ENCODE measurements at places on chromosomes 3 and 15.

GRCh38 chr3:153469162-153469561, 307.1 kb downstream of the RAP2B start:
- DNase-seq, result no peak

DNA sequence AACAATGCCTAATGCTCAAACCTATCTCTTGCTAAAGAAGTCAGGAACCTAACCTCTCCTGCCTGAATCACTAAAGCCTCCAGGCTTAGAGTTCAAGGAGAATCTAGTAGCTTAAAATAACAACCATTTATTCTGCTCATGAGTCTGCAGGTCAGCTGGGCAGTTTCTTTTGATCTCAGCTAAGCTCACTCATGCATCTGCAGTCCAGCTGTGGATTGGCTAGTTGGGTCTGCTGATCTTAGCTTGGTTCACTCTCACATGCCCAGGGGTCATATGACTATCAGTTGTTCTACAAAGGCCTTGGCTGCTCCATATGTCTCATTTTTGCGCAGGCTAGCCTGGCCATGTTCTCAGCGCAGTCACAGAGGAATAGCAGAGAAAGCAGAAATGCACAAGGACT, 109.2 kb upstream of the STT3B start:
- DNase-seq, result no peak

DNA sequence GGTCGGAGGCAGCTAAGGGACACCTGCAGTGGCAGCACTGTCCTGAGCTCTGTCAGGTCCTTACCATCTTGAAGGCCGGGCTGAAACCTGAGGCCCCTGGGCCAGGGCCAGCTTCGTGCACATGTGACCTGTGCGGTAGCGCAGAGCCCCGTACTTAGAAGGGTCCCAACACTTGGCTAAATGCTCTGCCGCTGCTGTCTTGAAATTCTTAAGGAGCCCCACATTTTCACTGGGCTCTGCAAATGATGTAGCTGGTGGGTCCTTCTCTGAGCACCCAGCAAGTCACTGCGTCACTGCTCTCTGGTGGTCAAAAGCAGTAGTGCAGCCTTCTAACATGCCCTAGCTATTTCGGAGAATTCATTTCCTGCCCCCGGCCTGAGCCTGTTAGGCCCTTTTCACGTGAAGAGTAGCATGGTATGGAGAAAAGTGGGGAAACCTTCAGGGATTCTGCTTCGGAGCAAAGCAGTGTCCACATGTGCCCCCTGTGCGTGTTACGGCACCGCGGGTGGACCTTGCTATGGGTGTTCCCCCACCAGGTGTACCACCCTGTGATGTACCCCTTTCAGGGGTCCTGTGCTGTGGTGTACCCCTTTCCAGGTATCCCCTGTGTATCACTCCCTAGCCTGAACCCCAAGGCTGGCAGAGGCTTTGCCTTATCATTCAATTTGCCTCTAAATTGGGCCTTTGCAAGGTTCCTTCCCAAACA, 79.7 kb downstream of the TMEM266 start:
- DNase-seq, result peak; percentile 70

DNA sequence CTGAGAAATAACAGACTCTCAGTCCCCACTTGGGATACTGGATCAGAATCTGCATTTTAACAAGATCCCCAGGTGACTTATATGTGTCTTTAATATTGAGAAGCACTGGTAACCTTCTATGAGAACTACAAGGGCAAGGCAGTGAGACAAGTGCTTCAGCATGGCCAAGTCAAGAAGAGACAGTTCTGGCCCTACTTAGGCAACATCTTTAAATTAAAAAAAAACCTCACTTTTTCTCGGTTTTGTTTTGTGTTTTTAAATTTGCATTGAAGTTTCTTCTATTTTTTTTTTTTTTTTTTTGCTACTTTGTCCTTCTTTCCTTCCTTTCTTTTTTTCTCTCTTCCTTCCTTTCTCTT, 42.5 kb upstream of the SPTSSB start:
- no peak for DNase-seq

GRCh38 chr3:102123590-102124190, 274.4 kb downstream of the NFKBIZ start:
- no peak for DNase-seq

Data from activated naive CD8-positive, alpha-beta T cell treated with anti-CD3 and anti-CD28 coated beads, Interleukin-2, amount 10 ng/mL, durations not matched to agents 7 days and 5 days (primary cell).